HAP-1 (cell line): ENCODE measurements at places on chromosomes 6 and 20.
A peak's percentile ranks its signal among the peaks of the same experiment; 100 is the strongest.

DNA sequence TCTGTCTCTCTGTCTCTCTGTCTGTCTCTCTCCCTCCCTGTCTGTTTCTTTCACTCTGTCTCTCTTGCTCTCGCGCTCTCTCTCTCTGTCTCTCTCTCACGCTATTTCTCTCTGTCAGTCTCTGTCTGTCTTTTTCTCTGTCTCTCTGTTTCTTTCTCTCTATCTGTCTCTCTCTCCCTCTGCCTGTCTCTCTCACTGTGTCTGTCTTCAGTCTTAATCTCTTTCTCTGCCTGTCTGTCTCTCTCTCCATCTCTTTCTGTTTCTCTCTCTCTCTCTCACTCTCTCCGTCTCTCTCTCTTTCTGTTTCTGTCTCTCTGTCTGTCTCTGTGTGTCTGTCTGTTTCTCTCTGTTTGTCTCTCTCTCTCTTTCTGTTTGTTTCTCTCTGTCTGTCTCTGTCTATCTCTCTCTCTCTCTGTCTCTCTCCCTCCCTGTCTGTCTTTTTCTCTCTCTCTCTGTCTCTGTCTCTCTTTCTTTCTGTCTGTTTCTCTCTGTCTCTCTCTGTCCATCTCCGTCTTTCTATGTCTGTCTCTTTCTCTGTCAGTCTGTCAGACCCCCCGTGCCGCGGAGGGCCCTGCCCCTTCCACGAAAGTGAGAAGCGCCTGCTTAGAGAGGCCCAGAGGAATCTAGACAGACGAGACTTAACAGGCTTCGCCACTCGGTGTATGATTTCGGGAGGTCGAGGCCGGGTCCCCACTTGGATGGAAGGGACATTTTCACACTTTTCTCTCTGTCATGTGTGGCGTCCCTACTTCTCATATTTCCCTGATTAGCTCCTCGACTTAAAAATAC, 346.3 kb upstream of the DEFB115 start:
- no peak for DNase-seq

DNA sequence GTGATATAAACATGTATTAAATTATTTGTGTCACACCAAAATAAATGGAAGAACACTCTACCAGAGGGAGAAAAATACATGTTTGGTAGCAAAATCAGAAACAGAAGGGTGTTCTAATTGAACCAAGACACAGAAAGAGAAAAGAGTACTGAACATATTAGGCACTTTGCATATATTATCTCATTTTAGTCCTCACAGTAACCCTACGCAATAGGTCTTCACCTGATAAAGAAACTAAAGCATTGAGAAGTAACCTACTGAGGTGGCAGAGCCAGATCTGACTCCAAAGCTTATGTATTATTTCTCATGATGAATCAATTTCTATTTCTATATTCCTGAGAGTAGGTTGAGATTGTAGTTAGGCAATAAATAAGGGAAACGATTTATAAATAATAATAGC, 77.7 kb downstream of the FYN start:
- DNase-seq = no peak

- no peak for DNase-seq
These were observed 425.1 kb upstream of the JAG1 start for GRCh38 chr20:11098888-11099287.

DNA sequence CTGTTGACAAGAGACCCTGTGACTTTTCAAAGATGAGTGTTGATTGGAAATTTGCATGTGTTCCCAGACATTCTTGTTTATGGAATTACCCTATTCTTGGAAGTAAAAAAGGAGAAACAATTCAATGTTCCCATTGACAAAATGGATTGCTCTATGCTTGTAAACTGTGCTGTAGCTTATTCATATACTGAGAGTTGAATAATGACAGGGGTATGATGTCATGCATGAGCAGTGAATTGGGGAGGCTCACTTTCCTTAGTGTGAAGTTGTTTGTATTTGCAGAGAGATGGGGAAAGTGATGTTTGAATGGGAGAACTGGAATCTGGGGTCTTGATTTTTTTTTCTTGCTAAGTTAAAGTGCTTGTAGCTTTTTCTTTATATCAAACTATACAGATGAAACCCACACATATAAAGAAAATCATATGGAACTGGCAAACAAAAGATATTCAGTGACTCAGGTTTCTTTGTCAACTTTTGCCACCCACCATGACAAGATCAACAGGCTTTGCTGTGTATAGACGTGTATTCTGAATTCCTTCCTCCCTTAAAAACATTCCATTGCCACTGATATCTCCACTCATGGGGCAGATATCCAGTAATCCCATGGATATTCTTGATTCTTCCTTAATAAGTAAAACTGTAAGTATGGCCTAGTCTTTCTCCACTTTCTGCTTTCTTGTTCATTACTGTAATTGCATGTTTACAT, 97.8 kb upstream of the JAG1 start:
- no peak for DNase-seq

- peak; percentile 75 for DNase-seq
These were observed 528 bp downstream of the NUDT3 start for GRCh38 chr6:34391786-34392496.

- DNase-seq = no peak
These were observed 26.2 kb downstream of the CYP39A1 start for GRCh38 chr6:46626228-46626909.

DNA sequence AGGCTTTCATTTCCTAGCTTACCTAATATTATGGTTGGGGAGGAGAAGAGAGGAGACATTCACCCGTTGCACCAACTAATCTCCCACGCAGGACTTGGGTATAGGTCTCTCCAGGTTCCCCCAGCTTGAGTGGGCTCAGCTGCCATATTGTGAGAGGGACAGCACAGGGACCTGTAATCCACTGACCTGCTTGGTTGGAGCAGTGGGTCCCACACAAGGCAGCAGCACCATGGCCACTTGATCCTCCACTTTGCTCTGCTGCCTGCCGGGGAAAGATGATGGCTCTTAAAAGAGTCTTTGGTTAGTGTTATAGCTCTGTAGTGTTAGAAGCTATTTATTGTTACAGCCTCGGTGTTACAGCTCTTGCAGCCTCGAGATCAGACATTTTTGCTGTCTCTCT, 22.5 kb upstream of the ECHDC1 start:
- DNase-seq = no peak

GRCh38 chr6:152398993-152399392, 238.2 kb downstream of the SYNE1 start:
- no peak for DNase-seq

DNA sequence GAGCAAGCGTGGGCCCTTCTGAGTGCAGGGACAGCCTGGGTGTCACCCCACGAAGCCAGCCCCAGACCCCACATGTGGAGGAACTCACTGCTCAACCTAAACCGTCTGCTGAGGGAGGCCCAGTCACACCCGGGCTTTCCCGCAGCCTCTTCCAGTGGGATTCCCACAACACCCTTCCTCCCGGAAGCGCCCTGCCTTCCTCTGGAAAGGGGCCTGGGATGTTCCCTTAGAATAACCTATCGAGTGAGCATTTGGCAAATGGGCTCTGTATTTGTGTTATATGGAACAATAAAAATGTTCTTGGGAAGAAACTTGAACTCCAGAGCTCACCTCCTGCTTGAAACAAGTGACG, 100.0 kb upstream of the DUSP22 start:
- DNase-seq = no peak
